H9 (cell line): ENCODE measurements at places on chromosomes 4 and X.

GRCh38 chr4:1815096-1815996 is 22.3 kb downstream of the FGFR3 start:
- no peak for DNase-seq

GRCh38 chr4:19438233-19438632 is 813.5 kb upstream of the SLIT2 start:
- DNase-seq = no peak

DNA sequence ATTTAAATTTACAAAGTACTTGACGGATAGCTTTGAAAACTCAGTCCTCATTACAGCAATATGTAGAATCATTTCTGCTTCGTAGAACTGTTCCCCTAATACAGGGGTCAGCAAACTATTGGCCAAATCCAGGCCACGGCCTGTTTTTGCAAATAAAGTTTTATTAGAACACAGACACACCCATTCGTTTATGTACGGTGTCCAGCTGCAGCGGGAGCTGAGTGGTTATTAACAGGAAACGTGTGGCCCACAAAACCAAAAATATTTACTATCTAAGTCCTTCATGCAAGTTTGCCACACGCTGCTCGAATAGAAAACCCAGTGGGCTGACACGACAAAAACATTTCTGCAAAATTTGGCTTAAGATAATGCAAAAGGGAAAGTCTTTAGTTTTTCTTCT is 146.5 kb downstream of the AFAP1 start:
- no peak for DNase-seq

DNA sequence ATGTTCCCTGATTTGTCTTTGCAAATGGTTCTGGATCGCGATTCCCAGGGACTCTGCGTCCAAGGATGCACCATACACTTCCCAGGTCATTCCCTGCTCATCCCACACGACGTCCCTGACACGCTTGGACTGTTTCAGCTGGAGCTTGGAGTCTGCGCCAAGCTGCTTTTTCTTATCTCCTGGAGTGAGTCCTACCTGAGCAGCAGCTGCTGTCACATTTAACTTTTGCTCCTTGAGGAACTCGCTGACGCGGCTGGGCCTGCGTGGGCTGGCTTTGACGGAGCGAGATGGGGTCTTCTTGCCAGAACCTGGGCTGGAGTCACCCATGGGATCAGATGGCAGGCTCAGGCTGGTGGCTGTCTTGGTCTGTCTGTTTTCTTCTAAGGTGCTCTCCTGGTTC is 59.6 kb downstream of the GPRIN3 start:
- no peak for DNase-seq

- DNase-seq = no peak
Observed at GRCh38 chr4:105714071-105714521, 5.5 kb downstream of the GSTCD start.

DNA sequence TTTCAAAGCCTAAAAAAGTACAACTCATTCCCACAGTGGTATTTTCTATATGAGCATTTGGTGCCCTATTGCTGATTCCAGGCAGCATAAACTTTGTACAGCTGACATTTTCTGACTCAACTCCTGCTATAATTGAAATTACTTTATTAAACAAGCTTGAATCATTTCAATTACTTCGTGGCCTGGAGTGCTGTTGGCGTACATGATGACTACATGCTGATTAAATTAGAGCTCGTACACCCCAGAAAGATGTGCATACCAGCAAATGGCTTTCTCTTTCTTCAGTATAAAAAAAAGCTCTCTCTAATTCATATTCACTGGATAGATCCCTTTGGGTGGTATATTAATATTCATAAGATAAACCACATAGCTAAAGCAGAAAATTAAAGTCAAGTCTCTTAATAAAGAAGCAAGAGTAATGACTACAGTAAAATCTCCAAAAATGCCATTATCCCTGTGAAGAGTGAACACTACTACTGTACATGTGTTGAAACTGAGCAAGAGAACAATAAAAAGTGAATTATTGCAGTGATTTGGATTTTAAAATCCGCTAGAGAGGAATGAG is 245.0 kb upstream of the IGFBP7 start:
- DNase-seq = no peak

DNA sequence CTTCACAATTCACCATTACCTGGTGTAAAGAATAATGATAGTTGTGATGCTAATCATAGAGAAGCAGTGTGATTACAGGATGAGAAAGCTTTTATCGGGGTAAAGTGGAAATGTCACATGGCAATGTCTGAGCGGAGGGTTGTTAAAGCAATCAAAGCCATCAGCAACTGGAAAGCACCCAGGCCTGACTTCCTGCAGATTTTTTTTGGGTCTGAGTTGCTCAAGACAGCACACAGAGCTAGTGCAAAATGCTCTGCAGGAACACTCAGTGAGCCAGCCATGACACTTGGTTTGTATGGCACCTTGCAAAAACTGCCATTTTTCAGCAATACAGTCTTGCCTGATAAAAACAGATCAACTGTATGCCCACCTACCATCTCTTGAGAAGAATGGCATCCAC is 152.9 kb downstream of the COL4A6 start:
- DNase-seq = no peak

GRCh38 chrX:150926791-150927190 is 28.3 kb upstream of the CD99L2 start:
- no peak for DNase-seq

GRCh38 chr4:52234561-52235440 is 183.7 kb downstream of the SPATA18 start:
- DNase-seq = no peak
